ENCODE measurements at places on chromosomes 1 and 21.

DNA sequence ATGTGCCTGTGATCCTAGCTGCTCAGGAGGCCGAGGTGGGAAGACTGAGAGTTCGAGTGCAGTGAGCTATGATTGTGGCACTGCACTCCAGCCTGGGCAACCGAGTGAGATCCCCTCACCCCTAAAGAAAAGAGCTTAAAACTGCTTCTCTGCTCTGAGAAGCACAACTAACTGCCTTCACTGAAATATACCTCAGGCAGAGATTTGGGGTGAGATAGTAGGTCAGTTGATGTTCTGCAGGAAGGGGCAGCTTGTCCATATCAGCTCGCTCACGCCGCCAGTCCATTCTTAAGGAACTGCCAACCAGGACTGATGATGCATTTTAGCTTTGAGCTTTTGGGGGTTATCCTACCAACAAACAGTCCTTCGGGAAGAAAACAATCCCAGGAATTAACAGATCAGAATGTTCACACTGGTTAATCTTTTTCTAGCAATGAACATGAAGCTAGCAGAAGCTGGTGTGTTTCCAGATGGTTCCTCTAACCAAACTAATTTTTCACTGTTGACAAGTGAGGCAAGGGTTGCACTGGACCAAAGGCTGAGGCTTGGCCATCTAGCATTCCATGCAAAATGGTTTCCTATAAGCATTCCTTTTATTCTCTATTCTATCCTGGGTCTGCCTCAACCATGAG is 31.6 kb downstream of the LHX4 start:
- DNase-seq: no peak

DNA sequence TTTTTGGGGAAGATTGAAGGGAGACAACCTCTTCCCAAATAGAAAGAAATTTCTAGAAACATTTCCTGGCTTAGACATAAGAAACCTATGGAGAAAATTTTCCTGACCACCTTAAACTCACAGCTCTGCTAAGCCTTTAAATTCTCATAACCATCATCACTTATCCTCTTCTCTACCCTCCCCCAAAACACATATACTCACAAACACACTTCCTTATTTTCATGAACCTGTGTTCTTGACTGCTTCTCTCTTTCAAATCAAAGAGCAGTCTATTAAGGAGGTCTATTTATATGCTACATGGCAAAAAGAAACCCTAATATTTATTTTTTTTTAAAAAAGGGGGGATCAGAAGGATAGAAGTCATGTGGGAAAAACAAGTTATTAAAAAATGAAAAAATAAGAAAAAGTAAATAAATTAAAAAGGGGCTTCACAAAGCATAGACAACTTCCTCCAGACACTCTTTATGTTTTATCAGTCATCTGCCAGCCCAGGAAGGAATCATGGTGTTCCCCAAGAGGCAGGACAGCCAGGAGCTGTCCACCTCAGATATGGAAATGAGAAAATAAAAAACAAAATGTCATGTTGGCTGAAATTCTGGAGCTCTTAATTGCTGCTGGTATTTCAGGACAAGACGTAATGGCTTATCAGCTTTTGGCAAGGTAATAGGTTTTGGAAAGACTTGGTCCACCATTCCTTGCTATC is 12.8 kb upstream of the RGS2 start:
- DNase-seq: no peak

DNA sequence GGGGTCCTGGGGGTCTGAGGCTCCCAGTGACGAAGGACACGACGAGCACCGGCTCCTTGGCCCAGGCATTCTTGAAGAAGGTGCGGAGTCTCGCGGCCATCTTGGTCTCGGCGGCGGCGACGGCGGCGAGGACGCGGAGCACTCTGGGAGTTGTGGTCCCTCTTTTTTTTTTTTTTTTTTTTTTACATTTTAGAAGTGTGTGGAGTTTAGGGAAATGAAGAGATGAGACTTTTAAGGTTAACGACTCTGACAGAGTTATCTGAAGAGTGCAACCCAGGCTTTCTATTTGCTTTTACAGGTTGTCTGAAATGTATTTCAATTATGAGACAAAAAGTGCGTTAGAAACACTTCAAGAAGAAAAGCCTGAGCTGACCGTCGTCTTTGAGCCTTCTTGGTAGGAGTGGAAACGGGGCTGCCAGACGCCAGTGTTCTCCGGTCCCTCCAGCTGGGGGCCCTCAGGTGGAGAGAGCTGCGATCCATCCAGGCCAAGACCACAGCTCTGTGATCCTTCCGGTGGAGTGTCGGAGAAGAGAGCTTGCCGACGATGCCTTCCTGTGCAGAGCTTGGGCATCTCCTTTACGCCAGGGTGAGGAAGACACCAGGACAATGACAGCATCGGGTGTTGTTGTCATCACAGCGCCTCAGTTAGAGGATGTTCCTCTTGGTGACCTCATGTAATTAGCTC is 9.7 kb downstream of the OR2B11 start:
- peak; percentile 57 for DNase-seq

DNA sequence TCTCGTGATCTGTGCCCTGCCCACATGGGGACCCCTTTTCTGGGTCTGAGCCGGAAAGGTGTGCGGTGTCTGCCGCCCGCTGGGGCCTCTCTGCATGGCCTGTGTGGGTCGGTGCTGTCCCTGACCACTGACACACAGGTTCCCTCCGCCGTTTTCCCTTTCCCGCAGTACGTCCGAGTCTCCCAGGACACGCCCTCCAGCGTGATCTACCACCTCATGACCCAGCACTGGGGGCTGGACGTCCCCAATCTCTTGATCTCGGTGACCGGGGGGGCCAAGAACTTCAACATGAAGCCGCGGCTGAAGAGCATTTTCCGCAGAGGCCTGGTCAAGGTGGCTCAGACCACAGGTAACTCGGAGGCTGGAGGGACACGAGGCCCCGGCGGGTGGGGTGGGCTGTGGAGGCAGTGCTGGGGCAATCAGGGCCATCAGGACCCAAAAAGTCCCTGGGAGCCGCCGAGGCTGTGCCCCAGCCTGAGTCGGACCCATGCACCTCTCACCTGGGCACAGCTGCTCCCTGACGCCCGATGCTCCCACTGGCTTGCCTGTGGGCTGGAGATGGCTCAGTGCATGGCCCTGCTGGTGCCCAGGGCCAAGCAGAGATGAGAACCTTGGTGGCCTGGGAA is 13.3 kb downstream of the TRPM2 start:
- DNase-seq: no peak

DNA sequence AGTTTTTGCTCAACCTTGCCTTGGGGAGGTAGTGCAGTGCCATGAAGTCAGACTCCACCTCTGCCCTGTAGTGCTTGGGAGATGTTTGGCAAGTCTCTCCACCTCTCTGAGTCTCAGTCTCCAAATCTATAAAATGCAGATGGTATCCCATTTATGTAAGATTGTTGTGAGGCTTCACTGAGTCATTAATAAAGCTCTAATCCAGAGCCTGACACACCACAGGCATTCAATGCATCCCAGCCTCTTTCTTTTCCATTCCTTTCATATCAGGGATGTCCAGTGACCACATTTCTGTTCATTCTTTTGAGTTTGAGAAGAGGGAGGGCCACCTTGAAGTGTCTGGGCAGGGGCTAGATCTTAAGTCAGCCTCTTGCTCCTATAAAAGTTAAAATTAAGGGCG is 37.6 kb upstream of the LMO4 start:
- no peak for DNase-seq

DNA sequence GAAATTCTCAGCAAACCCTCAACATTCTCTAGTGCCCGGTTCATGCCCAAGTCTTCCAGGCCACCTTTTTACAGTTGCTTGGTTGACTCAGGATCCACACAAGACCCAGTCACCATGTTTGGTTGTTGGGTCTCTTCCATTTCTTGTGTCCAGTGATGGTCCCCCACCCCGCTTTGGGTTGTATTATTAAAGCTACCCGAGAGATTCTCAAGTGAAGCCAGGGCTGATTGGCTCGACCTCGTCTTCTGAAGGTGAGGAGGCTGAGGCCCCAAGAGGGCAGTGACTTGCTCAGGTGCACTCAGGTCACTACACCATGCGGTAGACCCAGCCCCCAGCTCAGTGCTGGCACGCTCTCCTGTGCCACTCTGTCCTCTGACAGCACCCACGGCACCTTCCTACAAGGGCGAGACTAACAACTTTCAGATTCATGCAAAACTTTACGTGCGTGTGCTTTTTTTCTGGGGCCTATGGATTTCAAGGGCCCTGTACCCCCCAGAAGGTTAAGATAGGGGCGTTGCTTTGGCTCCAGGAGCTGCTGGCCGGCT is 50.3 kb downstream of the CAPN9 start:
- no peak for DNase-seq

- no peak for DNase-seq
Measured at GRCh38 chr1:23101101-23101827, 67.4 kb downstream of the LUZP1 start.

DNA sequence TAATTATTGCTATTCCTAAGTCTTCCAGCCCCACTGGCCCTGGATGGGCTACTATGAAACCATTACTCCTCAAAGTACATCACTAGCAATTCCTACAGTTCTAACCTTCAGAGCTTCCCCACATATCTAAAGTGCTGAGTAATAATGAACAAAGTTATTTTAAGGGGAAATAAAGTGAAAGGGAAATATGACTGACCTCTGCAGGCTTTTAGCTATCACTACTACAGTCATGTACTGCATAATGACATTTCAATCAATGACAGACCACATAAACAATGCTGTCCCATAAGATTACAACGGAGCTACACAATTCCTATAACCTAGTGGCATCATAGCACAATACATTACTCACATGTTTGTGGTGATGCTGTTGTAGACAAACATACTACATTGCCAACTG is 32.5 kb upstream of the ASPM start:
- DNase-seq: no peak

GRCh38 chr21:25638660-25639550 is at the start of gene JAM2:
TSS of gene JAM2 (plus strand) at chr21:25639258. CDS start at chr21:25639822, 564 bp downstream.
- DNase-seq: peak; percentile 49

- DNase-seq: no peak
Measured at GRCh38 chr1:54421101-54421504, 14.9 kb upstream of the SSBP3 start.

GRCh38 chr1:55542901-55543504 is 327.8 kb upstream of the USP24 start:
- DNase-seq: no peak

GRCh38 chr1:77802026-77802425 is 22.6 kb downstream of the MIGA1 start:
- DNase-seq: no peak

DNA sequence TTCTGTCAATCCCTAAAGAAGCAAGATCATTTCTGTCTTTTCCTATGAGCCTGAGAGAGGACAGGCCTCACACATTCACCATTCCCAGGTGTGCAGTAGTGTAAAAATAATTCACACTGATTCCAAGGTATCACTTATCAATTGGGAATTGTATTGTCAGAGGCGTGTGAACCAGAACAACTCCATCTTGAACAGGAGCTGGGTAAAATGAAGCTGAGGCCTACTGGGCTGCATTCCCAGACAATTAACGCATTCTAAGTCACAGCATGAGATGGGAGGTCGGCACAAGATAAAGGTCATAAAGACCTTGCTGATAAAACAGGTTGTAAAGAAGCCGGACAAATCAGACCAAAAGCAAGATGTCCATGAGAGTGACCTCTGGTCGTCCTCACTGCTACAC is 239.2 kb downstream of the SMYD3 start:
- DNase-seq: no peak

DNA sequence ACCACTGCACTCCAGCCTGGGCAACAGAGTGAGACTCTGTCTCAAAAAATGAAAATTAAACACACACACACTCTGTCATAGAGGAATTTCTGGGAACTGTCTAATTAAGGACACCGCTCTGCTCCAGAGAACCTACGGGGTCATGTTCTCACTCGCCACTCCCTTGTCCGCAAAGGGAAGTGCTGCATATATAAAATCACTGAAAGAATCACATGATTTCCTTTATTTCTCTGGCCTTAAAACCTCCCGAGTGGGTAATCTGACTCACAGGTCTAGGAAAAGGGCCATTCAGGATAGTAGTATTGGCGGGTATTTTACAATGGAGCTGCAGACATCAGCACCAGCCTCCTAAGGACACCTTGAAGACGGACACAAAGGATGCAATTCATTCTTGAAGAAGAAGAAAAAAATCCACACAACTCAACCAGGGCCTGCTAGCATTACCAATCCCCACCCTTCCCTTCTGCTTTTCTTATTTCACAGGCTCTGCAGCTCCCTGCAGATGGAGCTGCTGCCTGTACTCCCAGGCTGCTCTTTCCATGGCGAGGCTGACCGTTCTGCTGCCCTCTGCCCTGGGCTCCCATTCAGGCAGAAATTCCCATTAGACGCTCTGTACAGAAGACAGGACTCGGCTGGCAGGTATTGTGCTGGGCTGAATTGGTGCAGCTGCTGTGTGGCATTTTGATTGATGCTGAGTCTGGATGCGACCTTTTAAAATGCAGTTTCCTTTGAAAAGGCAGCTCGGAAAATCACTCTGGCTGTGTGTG is 53.3 kb upstream of the FAM89A start:
- DNase-seq: no peak

DNA sequence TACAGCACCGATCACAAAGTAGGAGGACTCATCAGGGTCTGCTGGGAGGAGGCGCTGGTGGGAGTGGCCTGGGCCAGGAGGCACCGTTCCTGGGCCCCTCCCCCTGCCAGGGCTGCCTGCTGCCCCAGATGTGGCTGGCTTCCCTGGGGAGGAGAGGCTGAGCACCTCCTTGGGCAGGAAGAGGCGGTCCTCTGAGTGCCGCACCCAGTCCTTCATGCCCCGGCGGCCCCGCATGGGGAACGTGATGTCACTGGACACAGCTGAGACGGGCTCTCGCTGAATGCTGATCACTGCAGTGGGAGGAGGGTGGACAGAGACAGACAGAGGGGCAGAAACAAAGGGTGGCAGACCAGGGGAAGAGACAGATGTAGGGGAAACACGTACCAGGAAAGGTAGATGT is 24.8 kb downstream of the ADGRB2 start:
- DNase-seq: no peak

DNA sequence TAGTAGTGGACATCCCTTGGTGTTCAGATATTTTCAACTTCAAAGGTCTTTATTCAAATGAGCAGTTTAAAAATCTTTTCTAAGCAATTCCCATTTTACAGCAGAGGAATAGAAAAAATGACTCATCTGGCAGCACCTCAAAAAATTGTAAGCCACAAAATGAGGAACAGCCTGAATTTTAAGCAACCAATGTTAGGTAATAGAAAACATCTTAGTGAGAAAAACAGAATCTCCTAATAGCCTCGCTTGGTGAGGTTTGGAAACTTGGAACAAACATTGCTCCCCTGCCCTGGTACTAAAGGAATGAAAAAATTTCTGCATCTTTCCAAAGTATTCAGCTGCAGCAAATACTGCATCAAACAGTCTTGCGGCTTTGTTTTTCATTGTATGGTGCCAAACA is 264.4 kb downstream of the NTNG1 start:
- DNase-seq: no peak

DNA sequence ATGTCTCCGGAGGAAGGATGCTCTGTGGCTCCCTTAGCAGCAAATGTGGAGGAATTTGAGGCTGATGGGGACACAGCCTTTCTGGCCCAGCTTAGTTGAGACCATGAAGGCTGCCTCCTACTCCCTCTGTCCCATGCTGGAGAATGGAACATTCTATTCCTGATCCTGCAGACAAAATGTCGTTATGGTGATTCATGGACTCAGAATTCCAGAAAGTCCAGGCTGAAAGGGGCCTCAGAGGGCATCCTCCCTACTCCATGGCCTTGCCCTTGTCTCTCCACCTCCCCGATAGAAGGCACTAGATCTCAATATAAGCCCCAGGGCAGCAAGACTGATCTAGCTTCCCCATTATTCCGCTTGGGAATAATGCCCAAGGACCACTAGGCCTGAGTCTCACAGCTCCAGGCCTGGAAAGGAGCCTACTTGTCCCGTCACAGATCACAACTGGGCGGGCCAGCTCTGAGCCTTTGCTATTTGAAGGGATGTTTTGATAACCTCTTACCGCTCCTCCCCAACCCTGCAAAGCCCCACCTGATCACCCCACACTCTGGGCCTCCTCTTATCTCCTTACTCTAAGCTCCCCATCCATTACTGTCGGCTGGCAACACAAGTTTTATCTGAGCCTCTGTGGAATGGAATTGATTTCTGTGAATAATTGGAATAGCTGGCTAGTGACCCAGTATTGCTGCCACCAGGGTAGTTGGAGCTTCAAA is 52.8 kb upstream of the TRABD2B start:
- no peak for DNase-seq

Measured in uterus (tissue), 4 donors.